ENCODE measurements at places on chromosomes 3 and 15. TPM values are rescaled to one million over a fixed set of nuclear protein-coding genes. Genes with fewer than 3 reads are reported as not detected.

The MOBP gene
- total RNA-seq, result not detected

- H3K27ac ChIP-seq, result no peak overlapping the region
- DNase-seq, result no peak
- no peak overlapping the region for H3K4me3 ChIP-seq
- no peaks in the 10 kb centered on the region for H3K27me3 ChIP-seq
- no peaks in the 10 kb centered on the region for H3K4me1 ChIP-seq
Observed at GRCh38 chr3:33578325-33579177, 138.3 kb upstream of the UBP1 start.

The CHRFAM7A gene
- total RNA-seq, result 0.68 TPM

DNA sequence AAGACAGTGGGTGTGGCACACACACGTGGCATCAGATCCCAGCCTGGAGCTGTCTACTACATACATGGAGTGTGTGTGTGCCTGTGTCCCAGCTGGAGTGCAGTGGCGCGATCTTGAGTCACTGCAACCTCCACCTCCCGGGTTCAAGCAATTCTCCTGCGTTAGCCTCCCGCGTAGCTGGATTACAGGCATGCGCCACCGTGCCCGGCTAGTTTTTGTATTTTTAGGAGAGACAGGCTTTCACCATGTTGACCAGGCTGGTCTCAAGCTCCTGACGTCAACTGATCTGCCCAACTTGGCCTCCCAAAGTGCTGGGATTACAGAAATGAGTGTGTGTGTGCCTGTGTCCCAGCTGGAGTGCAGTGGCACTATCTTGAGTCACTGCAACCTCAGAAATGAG lies 108.8 kb downstream of the IL12A start:
- H3K36me3 ChIP-seq, result no peaks in the 10 kb centered on the region
- DNase-seq, result no peak
- H3K4me1 ChIP-seq, result no peaks in the 10 kb centered on the region
- no peaks in the 10 kb centered on the region for H3K27me3 ChIP-seq
- no peak overlapping the region for H3K27ac ChIP-seq
- no peak overlapping the region for H3K4me3 ChIP-seq

The KLF13 gene
- total RNA-seq, result 25.0 TPM

- no peak overlapping the region for H3K4me3 ChIP-seq
- H3K36me3 ChIP-seq, result no peaks in the 10 kb centered on the region
- H3K27me3 ChIP-seq, result no peaks in the 10 kb centered on the region
- DNase-seq, result peak; percentile 58
- H3K4me1 ChIP-seq, result no peaks in the 10 kb centered on the region
- H3K27ac ChIP-seq, result no peak overlapping the region
Observed at GRCh38 chr15:66097151-66098021, 156.2 kb downstream of the MEGF11 start.

Data from sigmoid colon (tissue), 7 donors.